ENCODE measurements at places on chromosomes 1 and 21. TPM values are rescaled to one million over a fixed set of nuclear protein-coding genes. Genes with fewer than 3 reads are reported as not detected.

DNA sequence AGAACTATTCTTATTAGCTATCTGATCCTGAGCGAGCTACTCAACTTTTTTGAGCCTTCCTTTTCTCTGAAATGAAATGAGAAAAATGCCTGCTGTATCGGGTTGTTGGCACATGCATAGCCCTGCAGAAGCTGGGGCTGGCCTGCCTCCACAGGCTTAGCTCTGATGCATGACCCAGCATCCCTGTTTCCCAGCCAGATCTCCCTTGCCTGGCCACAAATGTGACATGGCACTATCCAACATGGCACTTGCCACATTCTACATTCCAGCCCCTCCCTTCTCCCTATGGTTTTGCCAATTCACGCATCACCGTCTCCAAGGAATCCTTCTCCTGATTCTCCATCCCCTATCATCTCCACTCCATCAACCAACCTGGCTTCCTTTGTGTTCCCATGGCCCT lies 13.8 kb downstream of the RNU5D-1 start:
- no peaks in the 10 kb centered on the region for H3K27me3 ChIP-seq
- no peaks in the 10 kb centered on the region for H3K36me3 ChIP-seq
- peaks cover 83% of the 10 kb centered on the region for H3K4me1 ChIP-seq
- no peak overlapping the region for H3K4me3 ChIP-seq

Gene NBPF4
- not detected for total RNA-seq

Gene RC3H1
- total RNA-seq: 13.2 TPM

DNA sequence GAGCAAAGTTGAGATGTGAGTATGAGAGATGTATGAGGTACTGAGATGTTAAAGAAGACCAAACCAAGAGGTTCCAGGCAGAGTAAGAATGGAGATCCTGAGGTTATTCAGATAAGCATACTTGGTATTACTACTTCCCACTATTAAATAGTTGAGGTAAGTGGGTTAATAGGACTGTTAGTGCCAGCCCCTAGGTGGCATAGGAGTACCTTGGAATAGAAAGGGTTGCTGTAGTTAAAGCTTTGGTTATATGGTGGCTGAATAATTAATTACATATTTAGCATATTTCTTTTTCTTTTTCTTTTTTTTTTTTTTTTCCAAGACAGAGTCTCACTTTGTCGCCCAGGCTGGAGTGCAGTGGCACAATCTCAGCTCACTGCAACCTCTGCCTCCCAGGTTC lies 397.9 kb upstream of the TMPRSS15 start:
- H3K4me1 ChIP-seq: no peaks in the 10 kb centered on the region
- H3K27me3 ChIP-seq: no peaks in the 10 kb centered on the region
- no peak overlapping the region for H3K4me3 ChIP-seq
- H3K36me3 ChIP-seq: no peaks in the 10 kb centered on the region
- no peak for DNase-seq

- H3K36me3 ChIP-seq: peaks cover 25% of the 10 kb centered on the region
- peaks cover 33% of the 10 kb centered on the region for H3K4me1 ChIP-seq
- no peaks in the 10 kb centered on the region for H3K27me3 ChIP-seq
- H3K4me3 ChIP-seq: no peak overlapping the region
Observed at GRCh38 chr1:185151215-185151614, 5.5 kb downstream of the TRMT1L start.

DNA sequence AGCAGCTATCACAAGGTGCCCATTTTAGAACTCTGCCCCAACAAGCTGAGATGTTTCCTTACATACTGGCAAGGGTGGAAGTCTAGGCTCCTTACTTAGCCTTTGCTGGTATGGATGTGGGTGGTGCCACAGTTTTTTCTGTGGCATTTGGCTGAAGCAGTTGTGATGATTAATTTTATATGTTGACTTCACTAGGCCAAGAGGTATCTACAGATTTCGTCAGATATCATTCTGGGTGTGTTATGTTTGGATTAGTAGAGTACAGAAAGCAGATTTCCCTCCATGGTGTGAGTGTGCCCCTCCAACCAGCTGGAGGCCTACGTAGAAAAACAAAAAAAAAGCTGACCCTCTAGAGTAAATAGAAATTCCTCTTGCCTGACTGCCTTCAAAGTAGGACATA lies 317.0 kb downstream of the BARHL2 start:
- no peak overlapping the region for H3K27ac ChIP-seq
- H3K27me3 ChIP-seq: no peaks in the 10 kb centered on the region
- no peaks in the 10 kb centered on the region for H3K36me3 ChIP-seq
- no peak overlapping the region for H3K4me3 ChIP-seq
- no peaks in the 10 kb centered on the region for H3K4me1 ChIP-seq
- DNase-seq: no peak

DNA sequence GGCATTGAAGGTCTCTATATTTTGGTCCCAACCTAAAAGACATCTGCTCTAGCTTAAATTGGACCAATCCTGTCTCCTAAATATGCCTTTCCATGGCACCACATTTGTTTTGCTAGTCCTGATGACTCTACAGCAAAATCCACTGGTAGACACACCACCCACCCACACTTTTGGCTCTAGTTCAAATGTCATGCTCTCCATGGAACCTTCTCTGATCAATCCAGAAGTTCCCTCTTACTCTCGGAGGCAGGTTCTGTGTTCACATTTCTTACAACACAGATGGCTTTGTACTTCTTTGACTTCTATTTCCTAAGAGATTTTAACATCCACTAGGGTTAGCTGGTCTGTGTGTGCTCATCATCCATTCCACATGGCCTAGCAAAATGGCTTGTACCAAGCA lies 151.3 kb downstream of the APP start:
- no peaks in the 10 kb centered on the region for H3K27me3 ChIP-seq
- no peak overlapping the region for H3K27ac ChIP-seq
- H3K36me3 ChIP-seq: no peaks in the 10 kb centered on the region
- H3K4me1 ChIP-seq: no peaks in the 10 kb centered on the region
- H3K4me3 ChIP-seq: no peak overlapping the region

- no peak overlapping the region for H3K4me3 ChIP-seq
- no peaks in the 10 kb centered on the region for H3K27me3 ChIP-seq
- H3K27ac ChIP-seq: no peak overlapping the region
Observed at GRCh38 chr1:215375381-215375780, 191.7 kb upstream of the KCTD3 start.

- H3K4me3 ChIP-seq: no peak overlapping the region
- H3K27ac ChIP-seq: peak overlapping the region; percentile 68
- no peak for DNase-seq
- peaks cover 55% of the 10 kb centered on the region for H3K4me1 ChIP-seq
- H3K36me3 ChIP-seq: peaks cover 16% of the 10 kb centered on the region
- H3K27me3 ChIP-seq: no peaks in the 10 kb centered on the region
Observed at GRCh38 chr1:111199329-111199728, 1.1 kb downstream of the DENND2D start.

Data from Karpas-422 (cell line).